ENCODE measurements at places on chromosomes 4 and X.

- DNase-seq = no peak
These were observed 113.0 kb downstream of the AMELX start for GRCh38 chrX:11406109-11406765.

DNA sequence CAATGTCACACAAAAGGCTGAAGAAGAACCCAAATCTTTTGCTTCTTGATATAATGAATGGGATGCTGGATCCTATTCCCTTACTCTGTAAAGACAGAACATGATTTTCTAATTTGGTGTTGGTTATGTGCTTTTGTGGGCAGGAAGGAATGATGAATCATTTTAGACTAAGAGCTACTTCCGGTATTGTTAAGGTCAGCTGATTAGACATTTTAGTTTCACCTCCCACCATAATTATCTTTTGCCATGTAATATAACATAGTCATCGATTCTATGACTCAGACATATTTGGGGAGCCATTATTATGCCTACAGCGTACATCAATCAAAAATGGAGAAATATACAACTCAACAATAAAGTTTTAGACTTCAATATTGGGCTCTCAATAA is 265.3 kb downstream of the ZNF674 start:
- no peak for DNase-seq

DNA sequence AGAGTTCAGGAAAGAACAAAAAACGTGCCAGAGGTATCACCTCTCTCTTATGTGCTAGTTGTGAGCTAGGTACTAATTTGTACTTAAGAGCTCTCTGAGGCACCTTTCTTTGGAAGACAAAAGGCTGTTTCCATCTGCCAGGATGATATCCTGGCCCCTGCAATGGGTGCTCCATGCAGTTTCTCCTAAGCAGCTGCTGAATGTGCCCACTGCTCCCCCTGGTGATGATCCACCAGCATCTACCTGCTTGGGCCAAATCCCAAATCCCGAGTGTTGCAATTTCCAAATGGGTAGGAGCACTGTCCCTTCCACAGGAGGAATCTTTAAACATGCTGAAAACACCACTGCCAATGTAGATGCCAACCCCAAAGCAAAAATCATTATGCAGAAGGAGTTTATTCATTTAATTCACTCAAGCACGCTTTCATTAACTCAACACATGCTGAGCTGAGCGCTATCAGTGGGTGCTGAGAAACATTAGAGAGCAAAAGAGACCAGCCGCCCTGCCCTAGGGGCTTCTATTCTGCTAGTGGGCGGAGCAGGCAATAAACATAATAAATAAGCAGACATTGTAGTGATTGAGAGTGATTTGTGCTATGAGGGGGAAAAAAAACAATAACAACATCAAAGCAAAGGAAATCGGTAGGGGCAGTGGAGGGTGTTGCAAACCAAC is 69.6 kb upstream of the C4orf50 start:
- DNase-seq = peak; percentile 64

GRCh38 chr4:23476515-23477090 is 413.2 kb downstream of the PPARGC1A start:
- no peak for DNase-seq

GRCh38 chr4:168604496-168605373 is 107.9 kb downstream of the PALLD start:
- DNase-seq = no peak

- no peak for DNase-seq
These were observed 21.1 kb downstream of the CPLX1 start for GRCh38 chr4:804804-805203.

GRCh38 chr4:179071131-179071530 is 1628.9 kb upstream of the AGA start:
- no peak for DNase-seq

GRCh38 chr4:153781717-153782416 is 7.0 kb downstream of the SFRP2 start:
- DNase-seq = no peak

- no peak for DNase-seq
These were observed 745 bp downstream of the TRIM2 start for GRCh38 chr4:153204728-153205648.

- no peak for DNase-seq
These were observed 18.0 kb downstream of the ZNF275 start for GRCh38 chrX:153351981-153352380.

DNA sequence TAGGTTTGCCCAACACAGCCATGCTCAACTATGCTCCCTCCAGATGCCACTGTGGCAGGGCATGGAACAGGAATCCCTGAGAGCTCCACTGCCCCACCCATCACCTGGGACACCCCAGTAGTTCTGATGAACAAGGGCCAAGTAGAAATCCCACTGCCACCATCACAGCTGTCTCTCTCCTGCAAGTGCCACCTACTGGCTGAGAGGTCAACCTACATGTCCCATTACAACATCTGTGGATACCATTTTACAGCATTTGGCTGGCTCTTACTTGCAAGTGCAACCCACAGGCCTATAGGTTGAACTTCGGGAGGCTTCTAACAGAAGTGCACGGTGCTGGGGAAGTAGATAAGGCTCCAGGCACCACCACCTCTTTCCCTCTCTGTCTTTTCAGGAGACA is 142.5 kb downstream of the CXXC4 start:
- no peak for DNase-seq

- no peak for DNase-seq
These were observed 207.5 kb downstream of the PDGFC start for GRCh38 chr4:156764145-156764544.

GRCh38 chrX:17968367-17968766 is 107.3 kb upstream of the RAI2 start:
- DNase-seq = no peak

DNA sequence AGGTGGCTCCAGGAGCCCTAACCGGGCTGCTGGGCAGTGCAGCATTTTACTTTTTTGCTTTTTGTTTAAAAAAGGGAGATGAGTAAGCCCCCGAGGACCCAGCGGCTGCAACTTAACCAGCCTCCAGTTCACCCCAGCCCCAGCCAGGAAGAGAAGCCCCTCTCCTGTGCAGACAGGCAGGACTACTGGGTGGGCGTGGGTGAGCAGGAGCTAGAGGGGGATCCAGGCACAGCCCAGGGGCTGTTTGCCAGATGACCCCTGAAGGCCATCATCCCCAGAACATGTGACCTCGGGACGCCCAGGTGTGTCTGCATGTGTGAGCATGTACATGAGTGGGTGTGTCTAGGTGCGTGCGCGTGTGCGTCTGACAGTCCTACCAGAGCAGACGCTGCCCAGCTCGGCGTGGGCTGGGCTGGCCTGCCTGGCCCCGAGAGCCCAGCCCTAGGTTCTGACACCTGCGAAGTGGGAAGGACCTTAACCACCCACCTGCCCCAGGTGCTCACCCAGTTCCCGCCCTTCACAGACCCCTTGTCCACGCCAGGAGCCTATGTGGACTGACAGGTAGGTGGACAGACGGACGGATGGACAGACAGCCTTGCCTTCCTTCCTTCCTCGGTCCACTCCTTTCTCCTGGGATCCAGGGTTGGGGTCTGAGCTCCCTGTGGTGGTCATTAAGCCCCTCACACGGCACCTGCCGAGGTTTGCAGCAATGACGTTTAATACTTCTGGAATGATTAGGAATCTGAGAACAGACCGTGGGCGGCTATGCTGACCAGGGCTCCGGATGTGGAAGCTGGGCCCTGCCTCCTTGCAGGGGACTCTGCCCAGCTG is 7.8 kb upstream of the HAUS3 start:
- no peak for DNase-seq

GRCh38 chr4:151719956-151720334 is 40.9 kb downstream of the GATB start:
- no peak for DNase-seq

DNA sequence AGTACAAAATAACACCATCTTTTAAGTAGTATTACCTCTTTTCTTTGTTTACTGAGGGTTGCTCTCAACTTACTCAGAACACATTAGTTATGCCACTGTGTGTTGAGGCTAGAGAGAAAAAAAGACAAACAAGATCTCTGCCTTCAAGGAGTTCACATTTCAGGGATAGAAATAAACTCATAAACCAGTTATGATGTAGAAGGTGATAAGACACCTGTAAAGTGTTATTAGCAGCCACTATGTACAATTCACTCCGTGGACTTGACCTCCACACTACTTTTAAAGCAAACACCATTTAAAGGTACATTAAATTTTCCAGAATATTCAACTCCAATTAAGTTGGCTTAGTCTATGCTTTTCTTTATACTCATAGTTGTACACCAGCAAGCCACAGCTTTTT is 278.0 kb downstream of the PDGFC start:
- DNase-seq = no peak

DNA sequence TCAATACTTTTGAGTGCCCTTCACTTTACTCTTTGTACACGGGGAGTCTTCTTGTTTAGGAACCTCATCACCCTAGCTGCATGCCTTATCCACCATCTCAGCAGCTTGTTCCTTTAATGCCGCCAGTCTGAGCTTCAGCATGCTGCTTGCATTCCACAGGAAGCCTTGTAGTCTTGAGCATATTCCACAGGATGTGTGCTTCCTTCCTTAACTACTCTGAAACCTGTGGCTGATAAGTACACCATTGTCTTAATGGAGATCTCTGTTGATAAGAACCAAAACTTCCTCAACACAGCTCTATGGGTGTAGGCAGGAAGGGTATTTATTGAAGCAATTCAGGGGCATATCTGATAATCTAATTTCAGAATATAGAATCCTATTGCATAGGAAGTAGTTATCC is 24.4 kb upstream of the CCNI start:
- no peak for DNase-seq

DNA sequence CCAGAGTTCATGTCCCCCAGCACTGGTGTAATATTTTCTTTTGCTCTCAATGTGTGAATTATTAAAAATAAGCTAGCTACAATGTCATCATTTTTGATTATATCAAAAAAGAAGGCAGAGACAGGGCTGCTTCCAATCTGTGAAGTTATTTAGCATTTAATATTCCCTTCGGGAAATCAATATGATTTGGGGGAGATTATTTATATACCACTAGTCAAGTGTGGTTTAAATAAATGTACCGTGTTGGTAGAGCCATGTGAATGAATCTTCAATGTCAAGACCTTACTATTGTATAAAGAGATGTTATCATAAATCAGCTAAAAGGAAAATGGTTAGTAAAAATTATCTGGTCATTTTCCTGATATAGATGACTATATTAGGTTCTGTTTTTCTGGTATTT is 87.4 kb upstream of the MID1 start:
- DNase-seq = no peak

DNA sequence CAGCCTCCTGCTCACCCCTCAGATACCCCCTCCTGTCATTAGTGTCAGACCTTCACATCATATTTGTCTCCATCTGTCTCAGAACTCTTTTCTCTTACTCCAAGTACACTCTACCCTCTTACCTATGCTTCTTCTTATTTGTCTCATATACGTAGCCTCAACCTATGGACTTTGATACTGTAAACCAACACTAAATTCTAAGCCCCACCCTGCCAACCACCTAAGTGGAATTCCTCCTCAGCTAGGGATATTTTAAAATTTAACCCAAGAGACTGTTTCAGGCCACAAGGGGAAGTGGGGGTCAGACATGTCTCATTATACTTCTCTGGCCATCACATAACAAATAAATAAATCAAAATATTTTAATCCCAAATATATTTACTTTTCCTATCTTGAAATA is 778.1 kb upstream of the GRID2 start:
- no peak for DNase-seq

DNA sequence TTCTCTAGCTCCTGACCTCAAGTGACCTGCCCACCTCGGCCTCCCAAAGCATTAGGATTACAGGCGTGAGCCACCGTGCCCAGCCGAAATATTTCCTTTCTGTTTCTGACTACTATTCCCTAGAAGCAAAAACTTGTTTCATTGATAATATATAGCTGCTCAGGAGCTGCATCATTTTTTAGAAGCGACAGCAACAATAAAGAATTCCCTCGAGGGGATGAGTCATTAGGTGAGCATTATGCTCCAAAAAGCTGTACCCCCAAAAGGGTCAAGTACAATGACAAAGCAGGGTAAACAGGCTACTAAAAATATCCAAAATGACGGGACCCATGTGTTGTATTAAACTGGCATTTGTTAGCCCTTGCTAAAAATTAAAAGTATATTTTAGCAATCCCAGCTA is 67.0 kb downstream of the RBM47 start:
- DNase-seq = no peak

- no peak for DNase-seq
These were observed 87.1 kb downstream of the DHX15 start for GRCh38 chr4:24497221-24497620.

DNA sequence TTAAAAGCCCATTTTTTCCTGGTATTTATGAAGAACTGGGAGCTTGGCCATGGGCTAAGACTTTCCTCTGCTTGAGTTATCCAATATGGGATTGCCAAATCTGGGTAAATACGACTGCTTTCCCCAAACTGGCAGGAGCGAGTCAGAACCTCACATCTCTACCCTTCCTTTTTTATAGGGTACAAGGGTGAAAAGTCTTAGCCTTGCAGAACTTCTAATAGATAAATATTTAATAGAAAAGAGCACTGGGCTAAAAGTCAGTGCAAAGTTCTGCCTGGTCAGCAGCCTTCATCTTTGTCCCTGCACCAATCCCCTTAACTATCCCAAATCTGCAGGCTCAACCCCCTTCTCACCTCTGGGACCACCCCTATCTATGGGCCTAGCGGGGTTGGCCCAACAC is 61.6 kb upstream of the ACSL1 start:
- no peak for DNase-seq

DNA sequence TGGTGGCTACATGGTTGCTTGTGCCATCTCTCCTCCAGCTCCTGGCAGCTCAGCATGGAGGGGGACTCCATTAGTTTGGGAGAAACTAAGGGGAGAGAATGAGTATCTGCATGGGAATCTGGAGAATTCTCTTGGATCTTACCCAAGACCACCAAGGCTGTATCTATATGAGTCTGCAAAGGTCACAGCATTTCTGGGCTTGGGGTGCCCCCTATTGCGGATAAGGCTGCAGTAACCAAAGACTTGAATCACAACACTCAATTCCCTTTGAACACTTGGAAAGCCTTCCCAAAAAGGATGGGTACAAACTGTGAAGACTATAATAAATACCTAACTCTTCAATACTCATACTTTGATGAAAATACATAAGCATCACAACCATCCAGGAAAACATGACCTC is 623.5 kb upstream of the NR3C2 start:
- DNase-seq = no peak

DNA sequence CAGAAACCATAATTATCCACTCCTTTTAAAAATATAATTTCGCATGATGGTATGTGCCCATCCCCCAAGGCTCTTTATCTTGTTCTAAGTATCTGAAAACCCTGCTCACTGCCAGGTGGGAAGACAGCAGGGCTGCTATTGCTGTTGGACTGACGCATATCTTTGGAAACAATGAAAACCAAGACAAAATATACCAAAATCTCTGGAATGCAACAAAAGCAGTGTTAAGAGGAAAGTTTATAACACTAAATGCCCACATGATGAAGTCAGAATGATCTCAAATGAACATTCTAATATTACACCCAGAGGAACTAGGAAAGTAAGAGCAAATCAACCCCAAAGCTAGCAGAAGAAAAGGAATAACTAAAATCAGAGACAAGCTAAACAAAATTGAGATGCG is 162.0 kb downstream of the FAM47B start:
- DNase-seq = no peak

Data from NCI-H1694 (cell line).